HFF-Myc (cell line): ENCODE measurements at places on chromosomes 13 and 19.

- no peak for DNase-seq
These were observed 6.3 kb upstream of the DNAAF3 start for GRCh38 chr19:55172741-55173140.

GRCh38 chr19:49422407-49423070 lies 702 bp downstream of the PTH2 start:
- DNase-seq = no peak

- DNase-seq = no peak
These were observed 226.4 kb upstream of the SERP2 start for GRCh38 chr13:44147233-44147632.

DNA sequence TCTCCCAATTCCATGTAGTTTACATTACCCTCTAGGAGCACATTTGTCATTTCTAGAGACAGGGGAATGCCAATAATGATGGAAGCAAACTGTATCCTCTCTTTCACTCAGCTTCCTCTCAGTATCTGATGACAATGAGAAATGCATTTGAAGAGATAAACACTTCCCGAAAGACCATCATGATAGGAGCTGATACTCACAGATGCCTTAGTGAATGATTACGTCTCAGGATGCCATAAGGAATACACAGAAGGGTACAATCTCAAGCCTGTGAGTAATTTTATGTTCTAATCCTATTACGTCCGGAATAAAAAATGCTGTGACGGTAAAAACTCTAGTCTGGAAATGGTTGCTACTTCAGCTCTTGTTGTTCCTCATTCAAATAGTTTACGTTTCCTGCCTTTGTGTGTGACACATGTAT lies 663.8 kb upstream of the MIR17HG start:
- no peak for DNase-seq

DNA sequence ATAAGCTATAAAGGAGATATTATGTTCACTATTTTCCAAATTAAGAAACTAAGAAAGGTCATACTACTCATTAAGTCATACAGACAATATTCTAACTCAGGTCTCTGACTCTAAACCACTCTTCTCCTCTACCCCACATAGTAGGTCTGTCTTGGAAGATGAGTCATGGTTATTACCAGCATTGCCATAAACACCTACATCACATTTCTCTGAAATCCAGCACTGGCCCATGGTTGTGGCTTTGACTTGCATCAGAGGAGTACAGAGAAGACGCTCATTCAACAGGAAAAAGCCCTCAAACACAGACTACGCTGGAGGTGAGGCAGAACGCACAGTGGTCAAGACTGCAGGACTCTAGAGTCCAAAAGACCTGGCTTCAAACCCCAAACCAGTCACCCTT lies 476.8 kb downstream of the COG6 start:
- DNase-seq = no peak

GRCh38 chr13:90792335-90792734 lies 555.2 kb upstream of the MIR17HG start:
- no peak for DNase-seq

DNA sequence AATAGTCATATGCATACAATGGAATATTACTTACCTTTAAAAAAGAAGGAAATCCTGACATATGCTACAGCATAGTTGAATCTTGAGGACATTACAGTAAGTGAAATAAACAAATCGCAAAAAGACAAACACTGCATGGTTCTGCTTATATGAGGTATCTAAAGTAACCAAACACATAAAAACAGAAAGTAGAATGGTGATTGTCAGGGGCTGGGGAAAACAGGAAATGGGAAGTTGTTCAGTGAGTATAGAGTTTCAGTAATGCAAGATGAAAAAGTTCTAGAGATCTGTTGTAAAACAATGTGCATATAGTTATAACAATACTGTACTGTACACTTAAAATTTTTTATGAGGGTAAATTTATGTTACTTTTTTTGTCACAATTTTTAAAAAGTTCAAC lies 219.4 kb downstream of the KLF5 start:
- no peak for DNase-seq

- no peak for DNase-seq
These were observed 66.6 kb upstream of the XPO4 start for GRCh38 chr13:20969182-20969581.

- no peak for DNase-seq
These were observed 8.7 kb downstream of the PROSER3 start for GRCh38 chr19:35766571-35767104.

GRCh38 chr13:95724252-95724651 lies 47.3 kb downstream of the DNAJC3 start:
- no peak for DNase-seq

DNA sequence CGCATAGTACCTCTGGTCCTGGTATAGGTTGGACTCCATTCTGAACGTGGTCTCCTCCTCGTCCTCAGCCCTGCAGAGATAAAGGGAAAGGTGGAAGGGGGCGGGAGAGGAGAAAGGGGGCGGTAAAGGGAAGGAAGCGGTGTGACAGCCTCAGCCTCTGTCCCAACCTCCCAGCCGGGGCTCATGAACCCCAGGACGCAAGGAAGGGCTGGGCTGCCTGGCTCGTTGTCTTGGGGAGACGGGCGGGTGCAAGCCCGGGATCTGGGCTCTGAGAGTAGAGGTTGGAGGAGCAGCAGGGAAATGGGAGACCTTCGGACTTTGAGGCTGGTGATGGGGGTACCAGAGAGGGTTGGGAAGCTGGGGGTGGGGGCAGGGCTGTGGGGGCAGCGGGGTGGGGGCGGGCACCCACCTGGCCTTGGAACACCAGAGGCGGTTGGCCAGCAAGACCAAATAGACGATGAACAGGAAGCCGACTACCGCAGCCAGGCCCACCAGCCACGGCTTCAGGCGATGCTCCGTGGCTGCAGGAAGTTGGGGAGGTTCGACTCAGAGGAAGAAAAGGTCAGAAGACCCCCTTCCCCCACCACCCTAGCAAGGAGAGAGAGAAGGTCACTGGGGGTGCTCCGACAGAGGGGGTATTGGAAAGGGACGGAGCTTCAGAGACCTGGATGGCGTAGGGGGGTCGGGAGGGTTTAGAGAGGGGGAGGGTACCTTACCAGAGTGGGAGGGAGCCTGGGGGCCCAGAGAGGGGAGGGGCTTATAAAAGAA lies 1.7 kb downstream of the SMIM24 start:
- no peak for DNase-seq

- DNase-seq = no peak
These were observed 59.3 kb upstream of the F7 start for GRCh38 chr13:113046128-113046882.

GRCh38 chr19:46656541-46656940 lies 4.4 kb downstream of the DACT3 start:
- DNase-seq = no peak

GRCh38 chr13:98488736-98489135 lies 88.2 kb downstream of the STK24 start:
- DNase-seq = no peak

DNA sequence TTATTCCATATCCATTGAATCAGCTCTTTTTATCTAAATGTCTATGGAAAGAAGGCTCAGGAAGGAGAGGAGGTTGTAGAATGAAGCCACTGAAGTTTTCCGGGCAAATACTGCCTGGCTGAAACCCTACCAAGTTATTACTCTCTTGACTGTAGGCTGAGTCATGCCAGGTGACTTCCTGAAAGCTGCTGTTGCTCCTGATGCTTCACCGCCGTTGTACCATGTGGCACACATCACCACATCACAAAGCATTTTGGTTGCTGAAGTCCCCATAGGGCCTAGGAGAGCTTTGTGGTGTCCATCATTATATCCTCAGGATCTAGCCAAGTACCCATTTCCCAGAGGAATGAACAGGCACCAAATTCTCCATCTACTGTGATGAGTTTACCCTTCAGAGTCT lies 11.1 kb upstream of the TDRD12 start:
- DNase-seq = no peak

GRCh38 chr19:41699968-41700323 lies 8.5 kb upstream of the CEACAM5 start:
- no peak for DNase-seq

GRCh38 chr13:67619351-67619994 lies 389.3 kb upstream of the PCDH9 start:
- DNase-seq = no peak

GRCh38 chr13:44438234-44438579 lies 64.6 kb downstream of the SERP2 start:
- DNase-seq = no peak

DNA sequence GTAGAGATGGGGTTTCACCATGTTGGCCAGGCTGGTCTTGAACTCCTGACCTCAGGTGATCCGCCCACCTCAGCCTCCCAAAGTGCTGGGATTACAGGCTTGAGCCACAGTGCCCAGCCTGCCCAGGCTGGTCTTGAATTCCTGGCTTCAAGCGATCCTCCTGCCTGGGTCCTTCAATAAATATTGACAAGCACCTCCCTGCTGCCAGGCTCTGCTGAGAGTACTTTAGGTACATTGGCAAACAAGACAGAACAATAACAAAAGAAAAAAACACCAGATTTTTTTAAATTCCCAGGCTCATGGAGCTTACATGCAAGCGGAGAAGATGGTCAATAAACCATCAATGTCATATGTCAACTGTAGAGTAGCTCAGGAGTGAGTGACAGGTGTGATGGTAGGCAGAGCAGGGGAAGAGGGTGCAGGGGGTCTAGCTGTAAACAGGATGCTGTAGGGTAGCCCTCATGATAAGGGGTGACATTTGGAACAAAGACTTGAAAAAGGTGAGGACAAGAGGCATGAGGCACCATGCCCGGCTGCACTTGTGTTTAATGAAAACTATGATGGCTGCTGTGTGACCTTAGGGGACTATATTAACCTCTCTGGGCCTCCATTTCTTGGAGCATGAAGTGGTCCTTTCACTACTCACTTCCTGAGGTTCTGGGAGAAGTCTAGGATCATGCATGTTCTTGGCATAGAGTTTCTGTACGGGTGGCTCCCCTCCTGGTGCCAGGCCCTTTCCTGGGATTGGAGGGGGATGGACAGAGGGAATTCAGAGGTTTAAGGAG lies 19.6 kb downstream of the SULT2B1 start:
- no peak for DNase-seq

DNA sequence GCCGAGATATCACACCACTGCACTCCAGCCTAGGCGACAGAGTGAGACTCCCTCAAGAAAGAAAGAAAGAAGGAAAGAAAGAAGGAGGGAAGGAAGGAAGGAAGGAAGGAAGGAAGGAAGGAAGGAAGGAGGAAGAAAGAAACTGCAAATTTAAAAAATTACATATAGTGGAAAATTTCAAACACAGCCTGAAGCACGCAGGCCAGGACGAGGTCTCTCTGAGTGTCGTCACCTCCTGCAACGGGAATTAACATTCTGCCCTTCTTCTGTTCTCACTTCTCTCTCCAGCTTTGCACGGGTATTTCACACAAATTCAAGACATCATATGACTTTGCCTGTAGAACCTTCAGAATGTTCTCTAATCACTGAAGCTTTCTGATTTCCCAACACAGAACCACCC lies 108.2 kb downstream of the GNG7 start:
- no peak for DNase-seq

DNA sequence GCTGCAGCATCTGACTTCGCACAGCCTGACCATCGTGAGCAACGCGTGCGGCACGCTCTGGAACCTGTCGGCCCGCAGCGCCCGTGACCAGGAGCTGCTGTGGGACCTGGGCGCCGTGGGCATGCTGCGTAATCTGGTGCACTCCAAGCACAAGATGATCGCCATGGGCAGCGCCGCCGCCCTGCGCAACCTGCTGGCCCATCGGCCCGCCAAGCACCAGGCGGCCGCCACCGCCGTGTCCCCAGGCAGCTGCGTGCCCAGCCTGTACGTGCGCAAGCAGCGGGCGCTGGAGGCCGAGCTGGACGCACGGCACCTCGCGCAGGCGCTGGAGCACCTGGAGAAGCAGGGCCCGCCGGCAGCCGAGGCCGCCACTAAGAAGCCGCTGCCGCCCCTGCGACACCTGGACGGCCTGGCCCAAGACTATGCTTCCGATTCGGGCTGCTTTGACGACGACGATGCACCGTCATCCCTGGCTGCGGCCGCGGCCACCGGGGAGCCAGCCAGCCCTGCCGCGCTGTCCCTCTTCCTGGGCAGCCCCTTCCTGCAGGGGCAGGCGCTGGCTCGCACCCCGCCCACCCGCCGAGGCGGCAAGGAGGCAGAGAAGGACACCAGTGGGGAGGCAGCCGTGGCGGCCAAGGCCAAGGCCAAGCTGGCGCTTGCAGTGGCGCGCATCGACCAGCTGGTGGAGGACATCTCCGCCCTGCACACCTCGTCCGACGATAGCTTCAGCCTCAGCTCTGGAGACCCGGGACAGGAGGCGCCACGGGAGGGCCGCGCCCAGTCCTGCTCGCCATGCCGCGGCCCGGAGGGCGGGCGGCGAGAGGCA lies 13.6 kb downstream of the C19orf25 start:
- no peak for DNase-seq

GRCh38 chr19:18185538-18185937 lies 7.5 kb upstream of the MPV17L2 start:
- DNase-seq = no peak

GRCh38 chr19:49411681-49412326 lies 11.4 kb downstream of the PTH2 start:
- DNase-seq = no peak

DNA sequence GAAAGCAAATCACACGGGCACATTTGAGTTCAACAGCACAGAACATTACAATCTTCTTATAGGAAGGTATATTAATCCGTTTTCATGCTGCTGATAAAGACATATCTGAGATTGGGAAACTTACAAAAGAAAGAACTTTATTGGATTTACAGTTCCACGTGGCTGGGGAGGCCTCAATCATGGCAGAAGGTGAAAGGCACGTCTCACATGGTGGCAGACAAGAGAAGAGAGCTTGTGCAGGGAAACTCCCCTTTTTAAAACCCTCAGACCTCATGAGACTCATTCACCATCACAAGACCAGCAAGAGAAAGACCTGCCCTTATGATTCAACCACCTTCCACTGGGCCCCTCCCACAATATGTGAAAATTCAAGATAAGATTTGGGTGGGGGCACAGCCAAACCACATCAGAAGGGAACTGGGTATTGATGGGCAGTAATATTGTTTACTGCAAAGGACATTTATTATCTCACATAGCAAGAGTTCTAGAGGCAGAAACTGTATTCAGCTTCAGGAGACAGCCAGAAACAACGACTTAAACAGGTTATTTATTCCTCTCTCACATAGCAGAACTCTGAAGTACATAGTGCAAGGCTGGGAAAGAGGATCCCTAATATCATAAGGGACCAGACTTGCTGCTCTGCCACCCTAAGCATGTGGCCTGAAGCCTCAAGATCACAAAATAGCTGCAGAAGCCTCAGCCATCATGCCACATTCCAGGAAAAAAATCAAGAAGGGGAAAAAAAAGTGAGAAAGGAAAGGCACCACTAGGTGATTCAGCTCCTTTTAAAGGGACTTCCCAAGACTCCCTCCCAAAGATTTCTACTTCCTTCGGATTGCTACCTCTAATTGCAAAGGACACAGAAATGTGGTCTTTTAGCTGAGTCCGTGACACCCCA lies 23.1 kb downstream of the FXYD5 start:
- no peak for DNase-seq

DNA sequence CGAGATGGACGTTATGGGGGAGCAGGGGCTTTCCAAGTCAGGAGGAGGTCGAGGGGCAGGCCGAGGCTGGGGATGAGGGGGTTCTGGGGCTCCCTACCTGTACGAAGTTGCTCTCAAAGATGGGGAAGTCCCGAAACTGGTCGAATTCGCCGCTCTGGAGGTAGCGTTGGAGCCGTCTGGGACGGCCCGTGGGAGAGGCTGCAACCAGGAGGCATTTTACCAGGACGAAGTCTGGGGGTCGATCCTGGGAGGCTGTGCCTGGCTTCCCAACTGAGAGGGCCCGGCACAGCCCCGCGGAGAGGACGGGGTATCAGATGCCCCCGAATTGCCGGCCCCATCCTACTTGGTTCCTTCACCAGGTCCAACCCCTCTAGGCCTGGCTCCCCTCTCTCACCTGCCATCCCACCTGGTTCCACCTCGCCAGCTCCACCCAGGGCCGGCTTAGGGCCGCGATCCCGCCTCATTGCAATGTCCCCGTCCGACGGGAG lies 527 bp upstream of the EMC10 start:
- no peak for DNase-seq

GRCh38 chr13:91134803-91135184 lies 212.7 kb upstream of the MIR17HG start:
- DNase-seq = no peak
